ENCODE measurements at places on chromosomes 5 and 9.

- no peak for DNase-seq
These were observed 50.3 kb upstream of the AFAP1L1 start for GRCh38 chr5:149221326-149221725.

DNA sequence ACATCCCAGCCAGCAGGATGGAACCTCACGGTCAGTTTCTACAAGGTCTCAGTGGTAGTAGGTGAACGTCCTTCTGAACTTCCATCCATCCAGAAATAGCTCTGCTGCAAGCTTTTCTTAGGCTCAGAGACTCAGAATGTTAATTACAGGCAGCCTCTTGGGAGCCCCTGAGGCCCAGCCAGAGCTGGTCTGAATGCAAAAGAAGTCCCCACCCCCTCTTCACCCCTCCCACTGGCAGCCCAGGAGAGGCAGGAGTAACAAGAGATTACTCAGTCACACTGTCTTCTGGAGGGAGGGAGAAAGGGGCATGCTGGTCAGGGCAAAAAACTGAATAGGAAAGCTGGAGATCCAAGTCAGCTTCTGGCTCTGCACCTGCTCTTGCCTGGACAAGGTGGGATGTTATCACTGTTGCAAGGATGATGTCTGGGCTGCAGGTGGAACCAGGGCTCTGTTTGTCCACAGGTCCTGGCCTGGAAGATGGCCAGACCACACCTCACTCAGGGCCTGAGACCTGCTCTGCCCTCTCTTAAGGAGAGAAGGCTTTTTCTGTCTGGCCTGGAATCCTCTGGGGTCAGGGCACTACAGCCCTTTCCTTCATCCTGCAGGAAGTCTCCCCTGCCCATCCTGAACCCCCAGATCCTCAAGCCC, 9.1 kb downstream of the ENHO start:
- no peak for DNase-seq

- no peak for DNase-seq
These were observed 112.2 kb upstream of the SMC2 start for GRCh38 chr9:103981912-103982311.

GRCh38 chr9:109369285-109369684, 48.4 kb upstream of the EPB41L4B start:
- no peak for DNase-seq

- no peak for DNase-seq
These were observed 641.6 kb downstream of the LRRC70 start for GRCh38 chr5:63220244-63220643.

- no peak for DNase-seq
These were observed 59.6 kb upstream of the SPATA31C2 start for GRCh38 chr9:88197781-88198340.

DNA sequence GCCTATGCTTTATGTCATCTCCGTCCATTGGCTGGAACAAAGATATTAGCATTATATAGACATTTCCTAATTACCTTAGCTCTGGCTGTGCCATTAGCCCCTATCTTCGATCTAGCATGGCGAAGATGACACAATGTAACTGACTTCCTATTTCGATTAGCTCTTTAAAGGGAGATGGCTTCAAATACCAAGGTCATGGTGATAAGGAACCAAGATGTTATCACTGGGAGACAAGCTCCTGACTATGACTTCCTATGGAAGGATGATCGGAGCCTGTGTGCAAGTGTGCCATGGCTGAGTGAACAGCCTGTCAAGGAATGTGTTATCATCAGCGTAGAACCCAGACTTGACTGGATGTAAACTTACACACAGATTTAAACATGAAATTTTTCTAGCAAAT, 602.1 kb downstream of the PSAT1 start:
- no peak for DNase-seq
